Smooth muscle cell of the pulmonary artery (primary cell): ENCODE measurements at places on chromosomes 3 and 15. TPM values are rescaled to one million over a fixed set of nuclear protein-coding genes. Genes with fewer than 3 reads are reported as not detected.

The COL8A1 gene
- total RNA-seq, result 133 and 540 TPM in 2 replicates

The FGF7 gene
- 157 and 355 TPM in 2 replicates for total RNA-seq

The TM6SF1 gene
- 0.33 and 0.83 TPM in 2 replicates for total RNA-seq

The CA12 gene
- total RNA-seq, result 215 and 359 TPM in 2 replicates
